ENCODE measurements at places on chromosomes 1 and 21.

DNA sequence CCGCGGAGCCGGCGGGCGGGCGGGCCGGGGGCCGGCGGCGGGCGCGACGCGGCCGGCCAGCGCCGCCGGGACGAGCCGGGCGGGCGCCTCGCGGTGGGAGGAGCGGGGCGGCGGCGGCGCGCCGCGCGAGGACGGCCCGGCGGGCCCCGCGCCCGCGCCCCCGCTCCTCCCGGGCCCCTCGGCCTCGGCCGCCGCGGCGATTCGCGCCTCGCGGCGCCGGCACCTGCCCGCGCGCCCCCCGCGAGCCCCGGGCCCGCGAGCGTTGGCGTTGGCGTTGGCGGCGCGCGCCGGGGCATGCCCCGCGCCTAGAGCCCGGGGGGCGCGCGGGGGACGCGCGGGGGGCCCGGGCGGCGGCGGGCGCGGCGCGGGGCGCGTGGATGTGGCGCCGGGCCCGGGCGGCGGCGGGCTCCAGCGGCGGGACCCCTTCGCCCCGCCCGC, at the start of gene SKI:
Gene SKI (plus strand): TSS at position 163 of the 438 bp plus-strand sequence. CDS start 448 bp downstream, outside the sequence.
- DNase-seq = no peak

DNA sequence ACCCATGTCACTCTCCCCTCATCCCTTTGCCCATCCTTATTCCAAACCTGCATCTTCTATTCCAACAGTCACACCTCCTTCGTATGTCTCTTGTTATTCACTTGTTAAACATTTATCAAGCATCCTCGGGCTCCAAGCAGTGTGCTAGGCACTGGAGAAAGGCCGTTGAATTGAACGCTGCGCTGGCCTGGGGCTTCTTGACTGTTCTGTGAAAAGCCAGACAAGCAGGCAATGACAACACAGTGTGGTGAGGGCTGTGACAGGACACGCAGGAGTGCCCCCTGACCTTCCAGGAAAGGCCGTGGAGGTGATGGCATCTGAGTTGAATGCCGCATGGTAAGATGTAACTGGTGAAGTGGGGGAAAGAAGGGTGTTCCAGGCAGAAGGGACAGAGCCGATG, 19.2 kb downstream of the ETV3 start:
- DNase-seq = no peak

GRCh38 chr1:41889506-41890414, 29.0 kb downstream of the HIVEP3 start:
- DNase-seq = no peak

DNA sequence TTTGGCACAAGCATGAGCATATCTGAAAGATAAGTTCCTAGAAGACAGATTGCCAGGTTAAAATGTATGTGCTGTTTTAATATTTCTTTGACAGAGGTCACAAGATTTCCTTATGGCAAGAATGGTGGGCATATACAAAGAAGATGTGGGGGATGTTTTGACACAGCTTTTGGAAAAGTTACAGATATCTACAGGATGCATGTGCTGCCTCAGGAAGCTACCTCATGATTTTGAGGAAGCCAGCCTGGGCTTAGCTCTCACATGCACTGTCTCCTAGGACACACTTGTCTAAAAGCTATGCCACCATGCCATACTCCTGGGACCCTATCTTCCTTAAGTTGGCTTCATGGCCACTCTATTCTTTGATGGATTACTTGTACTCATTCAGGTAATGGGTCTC, 99.9 kb downstream of the C1orf94 start:
- no peak for DNase-seq

DNA sequence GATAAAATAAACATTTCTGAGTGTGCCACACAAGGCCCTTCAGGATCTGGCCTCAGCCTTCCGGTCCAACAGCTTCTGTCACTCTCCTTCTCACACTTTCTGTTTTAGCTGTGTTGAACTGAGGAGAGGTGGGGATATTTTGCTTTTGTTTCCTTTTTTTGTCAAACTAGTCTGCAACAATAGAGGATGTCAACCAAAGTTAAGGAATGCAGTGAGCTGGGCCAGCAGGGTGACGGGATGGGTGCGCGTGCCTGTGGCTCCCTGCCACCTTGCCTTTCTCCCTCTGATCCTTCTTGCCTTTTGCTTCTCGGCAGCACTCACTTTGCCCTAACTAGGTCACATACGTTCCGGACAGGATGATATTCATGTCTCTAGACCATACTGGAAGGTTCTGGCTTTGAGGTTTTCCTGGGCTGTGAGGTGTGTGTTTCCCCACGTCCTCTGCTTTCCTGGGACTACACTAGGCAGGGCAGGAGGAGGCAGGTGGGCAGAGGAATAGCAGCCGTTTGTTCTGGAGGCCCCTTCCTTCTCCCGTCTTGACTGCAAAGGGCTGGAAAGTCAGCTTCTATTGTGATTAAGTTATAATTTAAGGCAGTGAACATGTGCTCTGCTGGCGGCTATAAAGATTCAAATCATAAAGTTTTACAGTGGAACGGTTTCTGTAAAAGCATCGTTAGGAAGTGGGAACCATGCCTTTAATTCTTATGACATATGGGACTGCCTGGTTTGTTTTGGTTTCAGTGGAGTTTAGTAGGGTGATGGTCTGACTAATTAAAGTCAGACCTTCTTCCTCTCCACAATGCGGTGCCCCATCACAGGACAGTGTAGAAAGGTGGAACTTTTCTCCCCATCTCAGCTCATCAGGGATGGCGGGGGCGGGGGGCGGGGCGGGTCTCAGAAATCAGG, 67.8 kb downstream of the RNF220 start:
- no peak for DNase-seq

DNA sequence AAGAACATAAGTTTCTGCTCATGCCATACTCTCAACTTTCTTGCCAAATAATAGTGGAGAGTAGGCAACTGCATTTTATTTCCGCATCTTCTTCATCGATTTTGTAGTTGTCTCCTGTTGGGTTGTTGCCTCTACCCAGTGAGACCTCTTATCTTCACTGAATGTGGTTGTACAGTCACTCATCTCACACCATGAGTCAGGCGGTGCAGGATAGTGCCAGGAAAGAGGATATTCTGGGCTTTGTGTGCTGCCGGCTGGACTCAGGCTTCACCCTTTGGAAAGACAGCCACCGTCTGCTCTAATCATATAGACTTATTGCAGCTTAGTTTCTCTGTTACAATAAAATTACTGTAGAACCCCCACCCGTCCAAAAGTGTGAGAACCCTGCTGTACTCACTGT, 154.3 kb upstream of the USP24 start:
- no peak for DNase-seq

GRCh38 chr21:41280115-41280919, 36.3 kb upstream of the FAM3B start:
- DNase-seq = no peak

DNA sequence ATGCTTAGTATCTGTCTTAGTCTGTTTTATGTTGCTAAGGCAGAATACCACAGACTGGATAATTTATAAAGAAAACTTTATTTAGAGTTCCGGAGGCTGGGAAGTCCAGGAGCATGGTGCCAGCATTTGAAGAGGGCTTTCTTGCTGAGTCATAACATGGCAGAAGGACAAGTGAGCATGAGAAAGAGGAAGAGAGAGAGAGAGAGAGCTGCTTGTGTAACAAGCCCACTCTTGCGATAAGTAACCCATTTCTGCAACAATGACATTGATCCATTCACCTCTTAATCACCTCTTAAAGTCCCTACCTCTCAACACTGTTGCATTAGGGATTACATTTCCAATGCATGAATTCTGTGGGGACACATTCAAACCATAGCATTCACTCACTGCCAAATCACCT, 11.7 kb upstream of the MYOCOS start:
- DNase-seq = no peak

- DNase-seq = no peak
These were observed 43.7 kb downstream of the UBIAD1 start for GRCh38 chr1:11316701-11317100.

GRCh38 chr1:219066631-219067349, 106.9 kb upstream of the LYPLAL1 start:
- DNase-seq = no peak

- no peak for DNase-seq
These were observed 76.1 kb upstream of the KIAA0040 start for GRCh38 chr1:175268720-175269119.

- no peak for DNase-seq
These were observed 1.8 kb downstream of the ARNT start for GRCh38 chr1:150874455-150875196.

- no peak for DNase-seq
These were observed 61.2 kb downstream of the DNM3 start for GRCh38 chr1:171902527-171902926.

- no peak for DNase-seq
These were observed 853.8 kb downstream of the USP25 start for GRCh38 chr21:16583556-16583955.

DNA sequence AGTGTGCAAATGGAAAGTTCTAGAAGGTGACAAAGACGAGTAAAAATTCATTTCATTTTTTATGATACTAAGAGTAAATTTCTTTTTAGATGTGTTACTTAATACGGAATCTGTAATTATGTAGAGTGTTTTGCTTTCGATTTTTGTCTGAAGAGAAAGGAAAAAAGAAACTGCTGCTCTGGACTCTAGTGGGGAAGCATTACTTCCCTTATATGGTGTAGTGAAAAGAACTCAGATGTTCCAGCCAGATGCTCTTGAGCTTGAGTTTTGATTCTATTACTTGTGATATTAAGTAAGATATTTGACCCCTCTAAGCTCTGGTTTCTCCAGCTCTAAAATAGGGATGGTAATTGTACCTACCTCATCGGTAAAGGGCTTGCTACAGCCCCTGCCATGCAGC, 12.2 kb upstream of the GPR161 start:
- DNase-seq = no peak

GRCh38 chr1:32201011-32201855, 838 bp downstream of the CCDC28B start:
- no peak for DNase-seq

GRCh38 chr1:7675431-7676273, 95.4 kb upstream of the VAMP3 start:
- no peak for DNase-seq

DNA sequence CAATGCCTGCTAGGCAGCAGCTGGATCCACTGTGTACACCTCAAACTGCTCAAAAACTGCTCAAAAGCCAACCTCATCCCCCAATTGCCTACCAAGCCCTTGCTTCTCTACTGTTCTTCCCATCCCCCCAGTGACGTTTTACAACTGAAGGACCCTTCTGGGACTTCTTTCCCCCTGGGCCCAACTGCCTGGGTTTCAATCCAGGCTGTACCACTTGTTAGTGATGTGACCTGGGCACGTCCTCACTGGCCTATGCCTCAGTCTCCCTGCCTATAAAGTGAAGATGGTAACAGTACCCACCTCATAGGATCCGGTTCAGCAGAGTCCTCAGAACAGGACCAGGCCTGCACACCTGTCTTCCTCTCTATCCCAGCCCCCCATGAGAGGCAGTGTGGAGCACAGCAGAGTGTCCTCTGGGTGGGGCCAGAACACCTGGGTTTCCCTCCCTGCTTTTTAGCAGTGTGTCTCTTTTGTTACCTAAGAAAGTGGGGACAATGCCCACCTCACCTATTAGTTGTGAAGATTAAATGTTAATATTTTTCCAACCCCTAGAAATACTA, 1.9 kb upstream of the TEKT2 start:
- no peak for DNase-seq

GRCh38 chr1:39098546-39099250, 72.5 kb downstream of the NDUFS5 start:
- DNase-seq = peak; percentile 51

GRCh38 chr1:98172578-98172977, 251.7 kb upstream of the DPYD start:
- DNase-seq = no peak

DNA sequence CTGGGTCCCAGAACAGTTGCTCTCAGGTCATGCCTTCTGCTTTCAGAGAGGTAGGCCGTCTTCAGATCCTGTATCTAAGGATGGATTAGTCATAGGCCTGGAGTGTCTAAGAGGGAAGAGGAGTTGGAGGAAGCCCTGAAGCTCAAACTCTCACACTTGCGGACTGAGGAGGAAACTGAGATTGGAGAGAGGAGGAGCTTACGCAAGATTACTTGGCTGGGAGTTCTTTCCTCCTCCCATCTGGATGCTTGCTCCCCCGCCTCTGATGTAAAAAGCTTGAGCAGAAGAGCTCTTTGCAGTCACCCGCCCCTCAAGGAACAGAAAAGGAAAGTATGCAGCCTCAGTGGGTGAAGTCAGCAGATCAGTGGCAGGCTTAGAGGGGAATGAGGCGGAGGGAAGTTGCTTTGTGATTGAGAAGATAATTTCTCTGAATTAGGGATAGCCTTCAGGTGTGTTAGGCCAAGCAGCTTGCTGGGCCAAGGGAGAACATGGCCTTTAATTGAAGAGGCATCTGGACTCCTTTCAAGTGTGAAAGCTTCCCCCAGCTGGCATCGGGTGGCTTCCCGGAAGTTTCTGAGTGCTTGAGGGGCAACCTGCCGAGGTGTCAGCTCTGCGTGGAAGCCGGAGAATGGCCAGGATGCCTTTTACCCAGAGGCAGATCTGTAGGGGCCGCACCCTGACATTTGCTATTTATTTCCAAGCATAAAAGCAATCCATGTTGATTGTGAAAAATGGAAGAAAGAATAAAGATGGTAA, 6.6 kb downstream of the ADORA1 start:
- DNase-seq = no peak

GRCh38 chr1:230145953-230146476, 79.0 kb downstream of the GALNT2 start:
- no peak for DNase-seq

DNA sequence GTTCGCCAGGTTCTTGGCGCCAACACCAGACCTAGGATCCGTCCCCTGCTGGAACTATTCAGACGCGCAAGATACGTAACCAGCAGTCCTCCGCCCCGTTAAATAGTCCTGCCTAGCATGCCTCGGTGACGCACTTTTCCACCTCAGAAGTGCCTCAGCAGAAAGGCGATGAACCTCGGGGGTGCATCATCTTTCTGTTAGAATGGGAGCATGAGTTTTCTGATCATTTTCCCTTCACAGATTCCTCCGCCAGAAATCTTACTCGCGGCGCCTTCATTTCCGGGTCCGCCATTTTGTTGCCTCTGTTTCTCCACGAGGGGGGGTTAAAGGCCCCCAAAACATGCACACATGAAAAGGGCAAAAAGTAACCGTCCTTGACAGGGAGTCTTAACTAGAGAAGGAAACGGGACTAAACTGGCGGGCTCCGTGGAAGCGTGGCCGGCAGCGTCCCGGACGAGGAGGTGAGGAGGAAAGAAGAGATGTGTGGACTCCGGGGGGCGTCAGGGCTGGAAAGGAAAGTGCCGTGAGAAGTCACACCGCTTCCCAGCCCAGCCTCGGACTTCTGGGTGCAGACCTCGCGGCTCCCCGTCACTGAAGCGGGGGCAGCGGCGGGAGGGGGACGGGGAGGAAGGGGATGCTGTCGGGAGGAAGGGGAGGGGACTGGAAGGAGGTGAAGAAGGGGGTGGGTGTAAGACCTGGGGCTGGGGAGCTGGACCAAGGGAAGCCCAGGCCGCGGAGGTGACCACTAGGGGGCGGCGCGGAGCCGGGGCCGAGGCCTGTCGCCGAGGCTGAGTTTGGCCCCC, at the start of gene GABPB2:
Gene GABPB2 (plus strand): TSS at position 288 of the 803 bp plus-strand sequence. CDS start 17,429 bp downstream, outside the sequence.
- DNase-seq = no peak

- no peak for DNase-seq
These were observed 145.0 kb upstream of the C1orf105 start for GRCh38 chr1:172275478-172275877.

GRCh38 chr1:154657556-154657955, 49.6 kb upstream of the ADAR start:
- DNase-seq = no peak

GRCh38 chr1:119740261-119740660, 28.4 kb downstream of the HMGCS2 start:
- no peak for DNase-seq
